ENCODE measurements at places on chromosomes 1 and 21.

DNA sequence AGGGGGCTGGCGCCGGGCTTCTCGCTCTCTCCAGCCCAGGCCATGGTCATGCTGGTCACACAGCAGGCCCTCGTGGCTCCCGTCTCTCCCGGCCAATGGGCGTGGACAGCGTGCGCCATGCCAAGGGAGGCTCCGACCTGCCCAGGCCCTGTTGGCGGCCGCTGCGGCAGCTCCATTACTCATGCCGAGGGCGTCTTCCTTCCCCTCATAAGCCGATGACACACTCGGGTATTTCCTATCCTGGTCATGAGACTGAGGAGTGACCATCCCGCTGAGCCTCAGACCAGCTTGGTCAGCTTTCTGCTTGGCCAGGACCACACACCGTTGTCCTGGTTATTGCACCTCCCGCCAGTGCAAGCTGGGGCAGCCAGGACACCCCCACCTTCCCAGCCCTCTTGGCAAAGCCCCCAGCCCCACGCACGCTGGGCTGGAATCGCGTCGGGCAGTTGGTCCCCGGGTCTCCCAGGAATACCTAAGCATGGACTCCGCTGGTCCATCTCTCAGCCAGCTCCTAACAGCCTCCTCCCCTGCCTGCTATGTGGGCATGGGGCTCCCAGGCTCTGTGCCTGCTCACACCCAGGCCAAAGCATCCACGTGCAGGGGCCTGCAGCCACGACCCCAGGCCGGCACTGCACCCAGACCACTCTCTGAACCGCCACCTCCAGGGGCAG lies 49.8 kb downstream of the ARHGEF16 start:
- DNase-seq = no peak

- no peak for DNase-seq
Observed at GRCh38 chr1:151639466-151639865, 27.6 kb downstream of the SNX27 start.

- DNase-seq = no peak
Observed at GRCh38 chr1:17239420-17239819, 9.5 kb upstream of the PADI3 start.

DNA sequence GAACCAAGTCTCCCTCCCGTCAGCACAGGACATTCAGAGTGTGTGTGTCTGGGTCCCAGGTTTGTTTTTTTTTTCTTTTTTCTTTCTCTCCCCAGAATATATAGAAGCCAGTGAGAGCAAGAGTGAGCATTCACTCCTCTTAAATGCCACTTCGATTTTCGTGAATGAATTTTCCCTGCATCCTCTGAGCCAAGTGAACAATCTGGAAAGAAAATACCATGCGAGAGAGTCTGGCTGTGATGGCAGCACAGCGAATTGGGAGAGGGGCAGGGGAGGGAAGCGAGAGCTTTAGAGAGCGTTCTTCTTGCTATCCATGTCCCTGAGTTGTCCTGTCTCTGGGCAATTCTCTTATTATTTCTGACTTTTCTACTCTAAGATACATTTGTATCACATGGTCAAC lies 76.0 kb upstream of the RAB3GAP2 start:
- no peak for DNase-seq

Measured in activated gamma-delta T cell treated with Interleukin-2 at 50 U/mL for 16 hours (primary cell).